ENCODE measurements at places on chromosomes 2 and 18.

- DNase-seq = no peak
Measured at GRCh38 chr2:69989009-69989408, 27.6 kb upstream of the ASPRV1 start.

DNA sequence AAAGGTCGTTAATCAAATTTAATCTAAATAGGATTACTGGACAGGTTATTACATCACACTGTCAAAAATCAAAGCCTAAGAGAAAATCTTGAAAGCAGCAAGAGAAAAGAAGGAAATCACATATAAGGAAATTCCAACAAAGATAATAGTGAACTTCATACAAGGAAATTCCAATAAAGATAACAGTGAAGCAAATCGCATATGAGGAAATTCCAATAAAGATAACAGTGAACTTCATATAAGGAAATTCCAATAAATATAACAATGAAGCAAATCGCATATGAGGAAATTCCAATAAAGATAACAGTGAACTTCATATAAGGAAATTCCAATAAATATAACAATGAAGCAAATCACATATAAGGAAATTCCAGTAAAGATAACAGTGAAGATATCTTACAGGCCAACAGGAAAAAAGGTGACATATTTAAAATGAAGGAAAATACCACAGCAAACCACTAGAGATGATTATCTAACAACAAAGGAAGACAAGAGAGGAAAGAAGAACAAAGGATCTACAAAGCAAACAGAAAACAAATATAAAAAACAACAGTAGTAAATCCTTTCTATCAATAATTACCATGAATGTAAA lies 787.7 kb downstream of the CCDC85A start:
- DNase-seq = no peak

DNA sequence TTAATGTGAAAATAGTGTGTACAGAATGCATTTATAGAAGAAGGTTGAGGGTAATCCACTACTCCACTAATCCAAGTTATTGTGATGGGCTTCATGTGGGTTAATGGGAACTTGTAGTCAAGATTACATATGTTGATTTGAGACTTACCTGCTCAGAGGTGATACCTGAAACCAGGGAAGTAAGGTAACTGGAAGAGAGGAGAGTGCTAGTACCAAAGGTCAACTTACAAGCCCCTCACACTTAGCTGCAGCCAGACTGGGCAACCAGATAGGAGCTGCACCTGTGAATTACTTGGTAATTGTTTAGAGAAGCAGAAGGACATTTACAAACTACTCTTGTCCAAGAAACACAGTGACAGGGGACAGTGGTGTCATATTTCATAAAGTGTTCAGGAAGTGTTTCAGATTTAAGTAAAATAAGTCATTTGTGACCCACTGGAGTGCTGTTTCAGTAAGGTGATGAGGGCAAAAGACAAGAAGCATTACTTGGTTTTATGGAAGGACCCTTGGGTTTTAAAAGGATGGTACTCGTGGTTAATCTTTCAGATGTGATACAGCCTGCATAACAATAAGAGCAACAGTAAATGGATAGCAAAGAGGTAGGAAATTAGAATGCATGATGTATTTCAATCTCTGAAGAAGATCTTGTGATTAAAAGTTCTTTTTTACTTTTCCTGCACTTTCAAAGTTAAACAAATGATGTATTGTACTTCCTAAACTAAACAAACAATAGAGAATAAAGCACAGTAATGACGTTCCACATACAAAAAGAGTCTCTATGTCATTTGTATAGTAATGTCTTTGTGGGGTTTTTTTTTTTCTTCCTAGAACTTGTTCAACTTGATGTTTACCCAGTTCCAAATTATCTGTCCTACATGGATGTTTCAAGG lies 189.3 kb downstream of the PHLPP1 start:
- no peak for DNase-seq

GRCh38 chr18:44714376-44714775 lies 33.7 kb downstream of the SETBP1 start:
- DNase-seq = no peak

- no peak for DNase-seq
Measured at GRCh38 chr18:57443247-57443646, 8.1 kb downstream of the ONECUT2 start.

- no peak for DNase-seq
Measured at GRCh38 chr2:12389344-12390045, 327.2 kb upstream of the TRIB2 start.

DNA sequence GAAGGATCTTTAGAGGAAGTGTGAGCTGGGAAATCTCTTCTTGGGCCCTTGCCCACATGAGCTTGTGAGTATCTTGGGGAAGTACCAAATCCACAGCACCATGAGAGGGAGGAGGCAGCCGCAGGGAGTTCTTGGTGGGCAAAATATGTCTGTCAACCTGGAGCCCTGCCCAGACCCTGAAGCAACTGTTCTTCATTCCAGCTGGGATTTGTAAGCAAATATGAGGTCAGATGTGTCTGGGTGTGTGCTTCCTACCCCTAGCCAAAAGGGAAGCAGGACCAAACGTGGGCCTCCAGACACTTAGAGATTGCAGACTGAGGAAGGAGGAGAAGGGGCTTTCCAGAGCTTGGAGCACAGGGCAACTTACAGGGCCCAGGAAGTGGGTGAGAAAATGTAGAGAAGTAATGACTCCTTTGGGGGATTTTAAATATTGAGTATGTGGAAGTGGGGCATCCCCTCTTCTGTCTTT lies 41.9 kb downstream of the TMEM247 start:
- DNase-seq = no peak

DNA sequence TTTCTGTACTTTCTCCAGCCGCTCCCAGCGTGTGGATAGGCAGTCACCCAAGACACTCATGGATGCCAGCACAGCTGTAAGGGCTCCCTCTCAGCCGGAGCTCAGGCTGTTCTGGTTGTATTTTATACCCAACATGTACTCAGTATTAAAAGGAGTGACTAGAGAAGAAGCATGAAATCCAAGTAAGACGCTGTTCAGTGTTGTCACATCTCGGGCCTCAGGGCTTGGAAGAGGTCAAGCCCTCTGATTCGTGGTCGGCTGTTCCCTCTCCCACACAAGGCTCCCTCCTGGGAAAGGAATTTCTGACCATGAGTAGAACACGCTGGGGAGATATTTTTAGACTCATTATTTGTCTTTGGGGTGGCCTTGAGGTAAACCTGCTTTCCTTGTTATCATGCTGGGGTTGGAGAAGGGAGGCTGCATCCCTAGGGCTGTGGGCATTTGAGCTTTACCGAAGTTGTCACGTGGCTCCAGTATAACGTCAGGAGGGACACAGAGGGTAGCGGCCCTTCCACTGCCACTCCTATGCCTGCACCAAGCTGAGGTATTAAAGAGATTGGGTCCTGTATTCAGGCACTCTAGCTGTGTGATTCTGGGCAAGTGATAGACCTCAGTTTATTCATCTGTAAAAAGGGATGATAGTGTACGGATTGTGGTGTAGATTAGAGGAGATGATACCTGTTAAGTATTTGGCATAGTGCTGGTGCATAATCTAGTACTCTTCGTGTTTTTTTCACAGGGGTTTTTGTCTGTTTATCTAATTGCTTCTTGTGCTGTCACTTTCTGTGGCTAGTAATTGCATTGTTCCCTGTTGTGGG lies 34.1 kb downstream of the HK2 start:
- no peak for DNase-seq

DNA sequence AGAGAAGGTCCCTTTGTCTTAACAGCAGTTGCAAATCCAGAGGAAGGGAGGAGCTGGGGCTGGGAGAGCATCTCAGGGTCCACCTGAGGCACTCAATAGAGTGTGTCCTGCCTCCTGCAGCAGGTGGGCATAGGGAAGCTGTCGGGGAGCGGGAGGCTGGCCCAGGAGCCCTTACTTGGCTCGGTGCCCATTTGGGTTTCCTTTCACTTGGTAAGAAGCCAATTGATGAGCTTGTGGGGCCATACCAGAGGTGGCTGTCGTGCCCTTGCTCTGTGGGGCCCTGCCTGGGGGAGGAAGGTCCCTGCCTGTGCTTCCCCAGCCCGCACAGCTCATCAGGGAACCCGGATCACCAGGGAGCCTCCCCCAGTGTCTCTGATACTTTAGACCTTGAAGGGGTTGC lies 229.7 kb downstream of the DYSF start:
- DNase-seq = no peak

GRCh38 chr2:126885751-126886210 lies 12.9 kb upstream of the TEX51 start:
- no peak for DNase-seq

GRCh38 chr2:184611361-184612085 lies 13.2 kb downstream of the ZNF804A start:
- DNase-seq = no peak

Data from posterior cingulate gyrus (tissue), 11 donors.